Hypothalamus (tissue), 51 donors: ENCODE measurements at places on chromosomes 11 and 22.

DNA sequence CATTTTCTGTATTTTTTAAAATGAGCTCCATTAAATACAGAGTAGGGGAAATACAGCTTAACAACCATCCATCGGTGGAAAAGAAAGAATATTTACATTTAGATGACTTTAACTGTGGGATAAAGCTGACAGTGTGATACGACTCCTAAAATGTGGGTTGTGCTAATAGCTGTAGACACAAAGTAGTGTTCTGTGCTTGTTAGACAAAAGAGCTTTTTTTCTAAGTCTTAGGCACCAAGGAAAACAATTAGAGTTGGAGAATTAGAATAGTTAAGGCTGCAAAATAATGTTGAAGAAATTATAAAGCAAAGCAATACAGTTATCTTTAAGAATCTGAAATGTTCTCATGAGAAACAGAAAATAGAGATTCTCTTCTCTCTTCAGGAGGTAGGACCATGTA, 307.7 kb upstream of the KIRREL3 start:
- DNase-seq, result no peak

- DNase-seq, result no peak
Measured at GRCh38 chr22:49476176-49476575, 351.5 kb downstream of the BRD1 start.

DNA sequence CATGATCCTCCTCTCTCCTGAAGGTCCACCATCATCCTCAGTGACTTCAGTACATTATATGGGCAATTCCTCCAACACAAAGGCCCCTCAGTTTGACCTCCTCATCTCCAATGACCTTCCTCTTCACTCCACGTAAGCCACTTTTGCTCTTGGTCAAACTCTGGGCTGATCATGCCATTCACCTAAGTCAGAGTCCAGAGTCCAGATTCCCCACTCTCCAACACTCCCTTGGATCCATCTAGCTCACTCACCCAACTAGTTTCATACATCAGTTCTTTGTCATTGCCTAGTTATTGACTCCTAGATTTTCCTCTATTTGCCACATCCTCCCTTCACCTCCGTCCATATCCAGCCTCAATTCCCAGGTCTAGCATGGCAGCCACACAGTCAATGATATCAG, 30.5 kb upstream of the TTC12 start:
- no peak for DNase-seq

GRCh38 chr22:24357547-24357946, 69.9 kb upstream of the ADORA2A start:
- DNase-seq, result no peak

DNA sequence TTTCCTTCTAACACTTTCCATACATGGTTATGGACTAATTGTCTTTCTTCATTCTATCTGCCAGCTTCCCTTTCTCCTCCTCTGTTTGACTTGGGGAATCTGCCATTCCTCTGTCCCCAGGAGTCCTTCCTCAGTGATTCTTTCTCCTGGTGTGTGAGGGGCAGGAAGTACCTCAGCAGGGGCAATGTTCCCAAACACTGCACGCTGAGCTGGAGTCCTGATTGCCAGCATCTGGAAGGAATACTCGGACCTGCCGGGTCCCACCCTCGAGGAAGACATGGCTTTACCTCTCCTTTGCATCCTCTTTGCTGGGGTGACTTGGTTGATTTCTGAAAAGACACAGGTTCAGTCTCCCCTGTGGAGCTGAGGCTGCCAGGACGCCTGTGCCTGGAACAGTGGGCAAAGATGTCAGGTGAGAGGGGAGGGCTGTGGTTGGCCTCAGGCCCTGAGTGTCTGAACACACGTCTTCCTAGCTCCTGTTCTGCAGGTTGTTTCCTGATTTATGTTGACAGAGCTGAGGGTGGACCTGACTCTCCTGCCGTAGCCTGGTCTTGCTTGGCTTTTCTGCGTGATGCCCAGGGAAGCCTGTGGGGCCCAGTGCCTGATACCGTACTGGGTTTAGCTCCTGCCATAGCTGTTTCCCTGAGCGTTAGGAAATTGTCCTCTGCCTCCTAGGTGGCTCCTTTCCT, 4.3 kb downstream of the COX8A start:
- DNase-seq, result no peak

DNA sequence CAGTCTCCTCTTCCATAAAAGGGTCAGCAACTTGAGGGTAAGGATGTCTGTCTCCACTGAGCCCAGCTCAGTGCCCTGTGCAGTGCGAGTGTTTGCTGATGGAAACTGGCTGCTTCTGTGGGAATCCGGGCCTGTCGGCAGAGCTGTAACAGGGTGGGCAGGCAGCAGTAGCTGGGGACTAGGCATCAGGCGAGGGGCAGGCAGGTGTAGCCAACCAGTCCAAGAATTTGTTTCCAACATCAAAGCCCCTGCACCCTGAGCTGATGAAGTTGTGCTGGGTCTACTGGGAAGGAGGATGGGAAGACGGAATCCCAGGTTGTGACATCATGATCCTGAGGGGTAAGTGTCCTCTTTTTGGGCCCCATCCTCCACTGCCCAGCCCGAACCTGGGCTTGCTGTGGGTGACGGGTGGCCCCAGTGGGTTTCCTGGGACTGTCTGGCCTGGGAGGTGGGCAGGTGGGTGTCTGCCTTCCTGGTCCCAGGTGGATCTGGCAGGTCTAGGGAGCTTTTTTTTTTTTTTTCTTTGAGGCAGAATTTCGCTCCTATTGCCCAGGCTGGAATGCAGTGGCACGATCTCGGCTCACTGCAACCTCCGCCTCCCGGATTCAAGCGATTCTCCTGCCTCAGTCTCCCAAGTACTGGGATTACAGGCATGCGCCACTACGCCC, 11.0 kb downstream of the SLC29A2 start:
- no peak for DNase-seq

- no peak for DNase-seq
Measured at GRCh38 chr11:124123622-124124021, 8.4 kb downstream of the VWA5A start.

DNA sequence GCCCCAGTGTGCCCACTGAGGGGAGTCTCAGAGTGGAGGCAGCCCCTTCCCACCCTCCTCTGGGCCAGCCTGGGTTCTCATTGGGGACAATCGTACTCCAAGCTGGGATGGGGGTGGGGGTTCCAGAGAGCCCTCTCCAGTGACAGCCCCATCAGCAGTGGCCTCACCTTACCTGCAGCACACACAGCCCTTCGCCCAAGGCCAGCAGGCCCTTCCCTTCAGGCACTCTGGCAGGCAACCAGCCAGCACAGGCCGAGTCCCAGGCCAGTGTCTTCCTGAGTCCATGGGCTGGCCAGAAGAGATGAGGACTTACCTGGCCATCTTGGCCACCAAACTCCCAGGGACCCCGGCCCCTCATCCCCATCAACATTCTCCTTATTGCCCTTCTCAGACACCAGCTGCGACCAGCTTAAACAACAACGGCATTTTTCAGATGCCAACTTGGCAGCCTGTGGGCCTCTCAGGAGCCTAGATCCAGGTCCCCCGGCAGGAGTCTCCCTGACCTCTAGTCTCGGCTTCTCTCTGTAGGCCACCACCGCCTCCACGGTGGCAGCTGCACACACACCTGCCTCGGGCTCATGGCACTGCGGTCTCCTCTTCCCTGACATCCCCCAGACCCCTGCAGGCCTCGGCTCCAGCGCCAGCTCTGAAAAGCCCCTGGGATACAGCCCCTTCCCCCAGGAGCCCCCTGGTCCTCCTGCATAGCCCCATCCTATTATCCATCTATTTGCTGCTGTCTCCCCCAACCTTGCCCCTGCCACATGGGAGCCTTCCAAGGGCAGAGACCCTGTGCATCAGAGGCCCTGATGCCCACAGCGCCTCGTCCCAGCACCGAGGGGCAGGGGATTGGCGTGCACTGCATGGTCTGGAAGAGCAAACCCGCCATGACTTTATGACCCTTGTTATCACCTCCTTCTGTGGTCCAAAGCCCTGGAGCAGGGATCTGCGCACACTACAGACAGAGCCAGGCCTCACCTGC, 111.2 kb upstream of the FGF3 start:
- DNase-seq, result no peak

- no peak for DNase-seq
Measured at GRCh38 chr22:49328118-49328475, 499.6 kb downstream of the BRD1 start.

- no peak for DNase-seq
Measured at GRCh38 chr11:27612932-27613880, 87.0 kb downstream of the BDNF start.

DNA sequence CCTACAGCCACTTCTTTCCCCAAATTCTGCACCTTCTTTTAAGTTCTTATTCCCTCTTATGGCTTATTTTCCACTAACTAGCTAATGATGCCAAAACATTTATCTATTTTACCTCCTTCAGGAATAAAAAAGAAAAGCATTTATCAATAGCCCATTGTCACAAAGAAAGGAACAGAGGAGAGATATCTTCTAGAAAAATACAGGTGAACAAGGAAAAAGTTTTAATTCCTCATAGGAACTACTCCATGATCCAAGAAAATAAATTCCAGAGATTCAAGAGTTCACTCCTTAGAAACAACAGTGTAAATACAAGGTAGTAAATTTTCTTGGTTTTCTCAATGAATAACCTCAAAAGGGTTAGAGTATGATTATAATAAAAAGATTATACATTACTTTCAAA, 52.6 kb upstream of the TOP3B start:
- no peak for DNase-seq

DNA sequence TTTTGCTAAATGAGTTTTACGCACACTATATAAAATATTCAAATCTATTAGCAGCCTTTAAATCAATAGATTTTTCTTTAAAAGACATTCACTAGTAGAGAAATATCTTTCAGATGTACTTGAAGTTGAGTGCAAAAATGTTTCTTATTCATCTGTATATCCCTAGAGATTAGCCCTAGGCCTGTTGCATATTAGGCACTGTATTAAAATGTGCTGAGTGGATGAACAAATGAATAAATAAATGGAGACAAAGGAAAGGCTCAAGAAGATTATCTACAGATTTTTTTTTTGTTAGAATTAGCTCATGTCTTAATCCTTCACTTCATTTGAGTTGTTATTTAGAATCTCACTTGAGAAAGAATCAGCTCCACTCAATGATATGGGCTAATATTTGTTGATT, 12.0 kb upstream of the MMP13 start:
- no peak for DNase-seq

DNA sequence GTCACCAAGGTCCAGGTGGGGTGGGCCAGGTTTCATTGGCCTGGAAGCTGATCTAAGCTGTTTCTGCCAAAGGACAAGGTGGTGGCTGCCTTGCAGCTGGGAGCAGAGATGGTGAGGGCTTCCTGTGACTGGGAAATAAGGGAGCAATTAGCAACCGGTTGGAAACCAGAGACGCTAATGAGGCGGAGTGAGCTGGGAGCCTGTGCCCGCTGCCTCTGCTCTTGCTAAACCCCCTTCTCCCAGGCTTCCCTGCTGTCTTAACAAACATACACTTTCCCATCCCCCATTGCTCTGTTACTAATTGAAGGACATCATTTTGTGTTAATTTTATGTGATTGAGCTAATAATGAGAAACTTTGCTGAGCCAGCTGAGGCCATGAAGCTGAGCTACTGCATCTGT, 121.8 kb downstream of the INSC start:
- DNase-seq, result no peak

DNA sequence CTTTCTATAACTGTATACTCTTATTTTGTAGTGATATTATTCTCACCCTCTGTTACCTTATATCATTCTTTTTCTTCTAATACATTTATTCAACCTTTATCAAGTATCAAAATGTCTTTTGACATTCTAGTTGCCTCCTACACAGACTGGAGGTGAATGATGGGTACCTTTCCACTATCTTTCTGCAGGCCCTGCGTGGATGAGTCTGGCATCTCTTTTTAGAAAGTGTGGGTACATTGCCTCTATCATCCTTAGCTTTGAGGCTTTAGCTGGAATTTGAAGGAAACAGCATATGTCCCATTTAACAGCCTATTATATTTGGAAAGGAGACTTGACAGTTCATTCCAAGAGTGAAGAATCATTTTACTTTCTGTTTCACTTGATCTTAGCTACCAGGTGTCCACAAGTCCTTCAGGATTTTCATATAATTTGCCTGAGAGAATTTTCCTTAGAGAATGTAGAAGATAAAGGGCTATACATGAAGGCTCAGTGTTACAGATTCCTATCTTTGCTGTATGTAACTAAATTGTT, 192.0 kb downstream of the CWF19L2 start:
- no peak for DNase-seq

GRCh38 chr22:19987394-19988306, 29.0 kb downstream of the ARVCF start:
- DNase-seq, result no peak

DNA sequence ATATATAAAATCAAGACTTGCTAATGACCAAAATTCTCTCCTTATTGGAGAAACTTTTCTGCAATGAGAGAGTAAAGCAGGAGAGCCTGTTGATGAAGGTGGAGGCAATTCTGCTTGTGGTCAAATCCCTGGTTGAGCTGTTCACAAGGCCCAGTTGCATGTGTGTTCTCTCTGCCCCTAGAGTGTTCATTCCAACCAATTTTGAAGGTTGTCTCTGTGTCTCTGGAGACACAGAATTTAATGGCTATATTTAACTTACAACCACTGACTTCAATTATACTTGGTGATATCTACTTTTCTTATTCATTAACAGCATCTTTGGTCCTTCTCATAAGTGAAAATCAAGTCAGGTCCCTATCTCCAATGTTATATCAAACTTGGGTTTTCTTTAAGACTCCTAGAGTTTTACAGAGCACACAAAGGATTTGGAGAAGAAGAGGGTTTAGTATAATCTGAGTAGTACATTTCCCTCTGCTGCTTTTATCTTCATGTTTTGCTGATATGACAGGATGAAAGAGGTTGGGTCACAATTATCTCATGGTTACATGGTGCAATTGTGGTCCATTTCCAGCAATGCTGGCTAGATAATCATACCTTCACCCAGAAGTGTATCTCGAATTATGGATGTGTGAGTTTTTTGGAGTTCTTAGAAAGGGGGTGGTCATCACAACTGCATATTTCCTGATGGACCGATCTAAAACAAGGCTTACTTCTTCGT, 4.0 kb downstream of the OOSP4A start:
- DNase-seq, result no peak

DNA sequence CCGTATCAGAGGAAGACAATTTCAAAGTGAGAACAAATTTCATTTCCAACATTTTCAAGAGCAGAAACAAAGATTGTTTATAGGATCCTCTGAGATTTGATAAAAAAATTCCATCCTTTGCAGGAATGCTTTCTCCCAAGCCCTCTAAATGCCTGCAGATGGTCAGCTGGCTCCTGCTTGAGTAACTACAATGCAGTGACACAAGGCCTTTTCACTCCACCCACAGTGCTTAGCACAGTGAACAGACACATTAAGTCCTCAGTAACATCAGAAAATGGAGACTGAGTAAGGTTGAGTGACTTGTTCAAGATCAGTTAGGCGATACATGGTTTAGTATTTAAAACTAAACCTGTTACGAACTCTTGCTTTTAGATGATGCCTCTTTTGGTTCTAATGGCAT, 527.1 kb upstream of the CCDC90B start:
- DNase-seq, result no peak

- no peak for DNase-seq
Measured at GRCh38 chr11:44923806-44924205, 26.9 kb downstream of the TP53I11 start.
